A549 treated with AZD2906 at 1 μM for 4 hours (cell line): ENCODE measurements at places on chromosomes 13 and 19. TPM values are rescaled to one million over a fixed set of nuclear protein-coding genes. Genes with fewer than 3 reads are reported as not detected.

The CEACAM1 gene
- 1.7 to 2.3 TPM (median 2.0 TPM) in 5 replicates for total RNA-seq

The CCDC70 gene
- total RNA-seq = not detected in 5 replicates

The PDE4C gene
- total RNA-seq = 0.21 to 0.44 TPM (median 0.27 TPM) in 5 replicates

The ADM5 gene
- 2.9 to 5.7 TPM (median 5.0 TPM) in 5 replicates for total RNA-seq

The GGN gene
- total RNA-seq = 0.14 to 0.65 TPM (median 0.49 TPM) in 5 replicates

The C19orf33 gene
- 584 to 802 TPM (median 695 TPM) in 5 replicates for total RNA-seq

The NALCN gene
- total RNA-seq = 3.1 to 4.2 TPM (median 3.9 TPM) in 5 replicates

The FLT3LG gene
- total RNA-seq = 1.1 to 1.7 TPM (median 1.3 TPM) in 5 replicates

The LSM4 gene
- total RNA-seq = 220 to 252 TPM (median 232 TPM) in 5 replicates

The AZU1 gene
- total RNA-seq = 0.11 to 0.24 TPM (median 0.20 TPM) in 5 replicates

The CYP2A7 gene
- total RNA-seq = not detected in 5 replicates

The EIF3K gene
- total RNA-seq = 721 to 975 TPM (median 736 TPM) in 5 replicates

The SCGB2B2 gene
- 0.02 to 0.13 TPM (median 0.10 TPM) in 4 of 5 replicates, not detected in the other for total RNA-seq

The IZUMO4 gene
- 0.41 to 0.98 TPM (median 0.79 TPM) in 5 replicates for total RNA-seq

The HAUS8 gene
- total RNA-seq = 11.3 to 13.9 TPM (median 13.7 TPM) in 5 replicates

The MAP4K1 gene
- 0.40 to 0.85 TPM (median 0.72 TPM) in 5 replicates for total RNA-seq

The GSX1 gene
- not detected in 5 replicates for total RNA-seq

The MBD3L2 gene
- total RNA-seq = not detected in 5 replicates

The ZNF571 gene
- total RNA-seq = 0.55 to 1.5 TPM (median 0.92 TPM) in 5 replicates
